Left hindlimb (tissue), 1 donor: ENCODE measurements at places on chromosomes 16 and 17.

DNA sequence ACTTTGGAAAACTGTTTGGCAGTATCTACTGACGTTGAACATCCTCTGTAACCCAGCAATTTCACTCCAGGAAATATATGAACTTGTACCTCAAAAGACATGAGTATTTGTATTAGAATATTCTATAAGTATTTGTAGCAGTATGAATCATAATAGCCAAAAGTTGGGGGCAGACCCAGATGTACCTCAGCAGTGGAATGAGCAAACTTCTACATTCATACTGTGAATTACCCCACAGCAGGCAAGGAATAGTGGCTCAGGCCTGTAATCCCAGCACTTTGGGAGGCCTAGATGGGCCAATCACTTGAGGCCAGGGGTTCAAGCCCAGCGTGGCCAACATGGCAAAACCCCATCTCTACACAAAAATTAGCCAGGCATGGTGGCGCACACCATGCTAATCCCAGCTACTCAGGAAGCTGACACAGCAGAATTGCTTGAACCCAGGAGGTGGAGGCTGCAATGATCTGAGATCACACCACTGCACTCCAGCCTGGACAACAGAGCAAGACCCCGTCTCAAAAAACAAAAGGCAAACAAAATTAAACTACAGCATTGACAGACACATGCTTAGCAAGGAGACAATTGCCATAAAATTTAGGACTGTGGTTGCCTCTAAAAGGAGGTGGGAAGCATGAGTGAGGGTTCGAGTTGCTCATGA lies 11.2 kb upstream of the HELZ start:
- no peak for DNase-seq

- peak; percentile 77 for DNase-seq
Observed at GRCh38 chr17:81400154-81400977, 5.1 kb downstream of the BAHCC1 start.

DNA sequence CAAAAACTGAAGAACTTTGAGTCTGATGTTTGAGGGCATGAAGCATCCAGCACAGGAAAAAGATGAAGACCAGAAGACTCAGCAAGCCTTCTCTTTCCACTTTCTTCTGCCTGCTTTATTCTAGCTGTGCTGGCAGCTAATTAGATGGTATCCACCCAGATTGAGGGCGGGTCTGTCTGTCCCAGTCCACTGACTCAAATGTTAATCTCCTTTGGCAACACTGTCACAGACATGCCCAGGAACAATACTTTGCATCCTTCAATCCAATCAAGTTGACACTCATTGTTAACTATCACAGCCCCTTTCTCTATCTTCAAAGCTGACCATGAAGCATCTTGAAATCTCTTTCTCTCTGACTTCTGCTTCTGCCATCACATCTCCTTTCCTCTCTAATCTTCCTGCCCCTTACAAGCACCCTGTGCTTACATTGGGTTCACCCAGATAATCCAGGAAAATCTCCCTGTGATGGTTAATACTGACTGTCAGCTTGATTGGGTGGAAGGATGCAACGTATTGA lies 115.9 kb upstream of the CDH13 start:
- DNase-seq = no peak

DNA sequence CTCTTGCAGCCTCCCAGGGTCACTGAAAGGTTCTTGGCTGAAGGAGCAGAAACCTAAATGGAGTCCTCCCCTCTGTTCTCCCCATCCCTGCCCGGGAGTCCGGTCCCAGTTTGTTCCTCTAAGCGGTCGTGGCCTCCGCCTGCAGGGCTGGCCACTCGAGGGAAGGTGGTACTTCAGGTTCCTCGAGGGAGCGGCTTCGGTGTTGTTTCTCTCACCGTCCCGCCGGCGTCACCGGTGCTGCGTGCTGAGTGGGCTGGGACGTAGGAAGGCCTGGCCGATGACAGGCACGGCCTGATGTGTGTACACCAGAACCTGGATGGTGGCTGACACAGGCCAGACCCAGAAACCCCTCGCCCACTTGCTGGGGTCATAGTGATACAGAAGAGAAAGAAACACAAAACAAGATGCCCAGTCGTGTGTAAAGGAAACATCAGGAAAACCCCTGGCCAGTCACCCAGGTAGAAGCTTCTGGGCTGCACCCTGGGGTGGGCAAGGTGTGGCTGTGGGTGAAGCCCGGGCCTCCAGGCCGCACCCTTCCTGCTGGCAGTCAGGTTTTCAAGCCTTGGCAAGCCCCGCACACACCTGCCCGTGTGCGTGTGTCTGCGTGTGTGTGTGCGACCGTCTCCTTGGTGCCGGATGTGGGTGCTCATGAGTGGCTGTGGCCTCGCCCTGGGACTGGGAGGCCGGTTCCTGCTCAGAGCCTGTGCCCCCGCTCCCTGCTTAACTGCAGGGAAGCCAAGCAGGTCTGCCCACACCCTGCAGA lies 52.0 kb downstream of the BAIAP2 start:
- DNase-seq = no peak

- DNase-seq = peak; percentile 45
Observed at GRCh38 chr17:45747911-45748310, 36.2 kb upstream of the CRHR1 start.

DNA sequence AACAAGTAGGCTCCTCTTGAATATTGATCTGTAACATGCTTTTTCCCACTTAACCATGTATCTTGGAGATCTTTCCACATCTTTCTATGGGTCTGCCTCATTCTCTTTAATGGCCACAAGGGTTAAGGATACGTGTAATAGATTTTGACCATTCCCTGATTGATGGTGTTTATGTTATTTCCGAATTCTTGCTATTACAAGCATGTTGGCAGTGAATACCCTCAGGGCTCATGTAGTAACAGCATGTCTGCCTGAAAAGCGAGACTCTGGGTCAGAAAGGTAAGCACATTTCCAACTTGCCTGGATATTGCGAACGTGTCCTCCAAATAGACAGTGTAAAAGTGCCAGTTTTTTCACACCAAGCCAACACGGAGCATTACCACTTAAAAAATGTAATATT lies 5.0 kb downstream of the TAC4 start:
- DNase-seq = no peak

DNA sequence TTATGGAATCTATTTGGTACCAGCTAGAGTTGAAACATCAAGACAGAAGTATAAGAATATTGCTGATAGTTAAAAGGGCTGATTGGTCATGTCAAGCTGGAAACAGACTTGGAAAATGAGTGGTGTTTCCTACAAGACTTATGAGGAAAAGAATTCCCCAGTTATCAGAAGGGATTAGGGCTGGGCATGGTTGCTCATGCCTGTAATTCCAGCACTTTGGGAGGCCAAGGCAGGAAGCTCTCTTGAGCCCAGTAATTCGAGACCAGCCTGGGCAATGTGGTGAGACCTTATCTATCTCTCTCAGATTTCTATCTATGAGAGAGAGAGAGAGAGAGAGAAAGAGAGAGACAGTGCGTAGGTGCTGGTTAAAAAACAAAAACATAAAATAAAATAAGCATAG lies 139.5 kb upstream of the PMFBP1 start:
- DNase-seq = no peak
